ENCODE measurements at places on chromosomes 12 and 14.

GRCh38 chr14:104924421-104925213 is at the start of gene PLD4:
PLD4 (plus strand) TSS chr14:104924879; CDS start chr14:104927141, 2,262 bp downstream.
- no peak for DNase-seq

GRCh38 chr12:49336645-49337584 is at the start of gene C1QL4:
C1QL4 (minus strand) TSS chr12:49337188; CDS start chr12:49336477, 711 bp downstream.
- peak; percentile 73 for DNase-seq

DNA sequence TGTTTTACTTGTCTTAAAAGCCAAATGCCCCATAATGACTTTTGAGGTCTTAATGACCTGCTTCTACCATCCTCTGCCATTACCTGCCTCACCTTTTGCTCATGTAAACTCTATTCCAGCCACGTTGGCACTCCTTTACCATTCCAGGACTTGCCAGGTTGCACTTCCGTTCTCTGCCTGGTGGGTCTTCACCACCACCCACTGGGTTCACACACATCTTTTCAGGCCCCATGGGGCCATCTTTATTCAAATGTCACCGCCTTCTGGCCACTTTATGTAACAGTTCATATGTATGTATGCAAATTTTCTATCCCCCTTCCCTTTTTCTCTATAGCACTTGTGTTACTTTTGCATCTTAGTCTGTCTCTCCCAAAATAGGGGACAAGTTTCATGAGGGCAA is 57.7 kb downstream of the ATP2A2 start:
- DNase-seq: no peak

GRCh38 chr12:27333403-27334009 is 870 bp downstream of the BMAL2 start:
- no peak for DNase-seq

GRCh38 chr12:85385406-85385805 is 105.4 kb downstream of the ALX1 start:
- DNase-seq: no peak

- DNase-seq: no peak
Measured at GRCh38 chr12:95857799-95858198, 953 bp upstream of the SNRPF start.

DNA sequence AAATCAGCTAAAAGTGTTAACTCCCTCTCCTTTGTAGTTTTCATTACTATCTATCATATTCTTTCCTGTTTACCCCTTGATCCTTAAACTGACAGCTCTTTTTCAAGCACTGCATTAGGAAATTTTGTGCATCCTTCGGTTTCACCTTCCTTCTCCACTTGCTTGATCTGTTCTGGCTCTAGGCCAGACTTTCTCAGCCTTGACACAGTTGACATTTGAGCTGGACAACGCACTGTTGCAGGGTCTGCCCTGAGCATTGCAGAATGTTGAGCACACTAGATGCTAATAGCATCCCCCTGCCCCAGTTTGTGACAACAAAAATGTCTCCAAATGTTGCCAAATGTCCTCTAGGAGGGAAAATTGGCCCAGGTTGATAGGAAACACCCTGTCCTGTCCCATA is 75.4 kb upstream of the KCNJ8 start:
- DNase-seq: no peak

GRCh38 chr14:71214241-71214640 is 307.0 kb downstream of the PCNX1 start:
- no peak for DNase-seq

- DNase-seq: peak; percentile 29
Measured at GRCh38 chr14:23071921-23072539, 14.7 kb upstream of the CDH24 start.

DNA sequence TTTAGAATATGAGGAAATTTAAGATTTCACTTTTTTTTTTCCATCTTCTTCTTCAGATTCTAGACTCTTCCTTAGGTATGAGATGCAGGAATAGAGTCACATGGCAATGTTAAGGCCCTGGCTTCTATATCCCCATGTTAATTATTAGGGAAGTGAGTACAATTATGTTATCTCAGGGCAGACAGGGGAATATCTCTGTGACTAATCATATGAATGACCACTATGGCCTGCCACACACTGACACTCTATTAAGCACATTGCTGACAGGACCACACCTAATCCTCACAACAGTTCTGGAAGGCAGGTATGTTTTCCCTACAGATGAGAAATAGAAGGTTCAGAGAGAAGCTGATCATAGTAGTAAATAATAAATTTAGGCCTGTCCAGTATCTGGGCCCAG is 69.4 kb upstream of the PTPRQ start:
- DNase-seq: no peak

GRCh38 chr12:92562063-92562734 is 140.6 kb upstream of the PLEKHG7 start:
- no peak for DNase-seq

DNA sequence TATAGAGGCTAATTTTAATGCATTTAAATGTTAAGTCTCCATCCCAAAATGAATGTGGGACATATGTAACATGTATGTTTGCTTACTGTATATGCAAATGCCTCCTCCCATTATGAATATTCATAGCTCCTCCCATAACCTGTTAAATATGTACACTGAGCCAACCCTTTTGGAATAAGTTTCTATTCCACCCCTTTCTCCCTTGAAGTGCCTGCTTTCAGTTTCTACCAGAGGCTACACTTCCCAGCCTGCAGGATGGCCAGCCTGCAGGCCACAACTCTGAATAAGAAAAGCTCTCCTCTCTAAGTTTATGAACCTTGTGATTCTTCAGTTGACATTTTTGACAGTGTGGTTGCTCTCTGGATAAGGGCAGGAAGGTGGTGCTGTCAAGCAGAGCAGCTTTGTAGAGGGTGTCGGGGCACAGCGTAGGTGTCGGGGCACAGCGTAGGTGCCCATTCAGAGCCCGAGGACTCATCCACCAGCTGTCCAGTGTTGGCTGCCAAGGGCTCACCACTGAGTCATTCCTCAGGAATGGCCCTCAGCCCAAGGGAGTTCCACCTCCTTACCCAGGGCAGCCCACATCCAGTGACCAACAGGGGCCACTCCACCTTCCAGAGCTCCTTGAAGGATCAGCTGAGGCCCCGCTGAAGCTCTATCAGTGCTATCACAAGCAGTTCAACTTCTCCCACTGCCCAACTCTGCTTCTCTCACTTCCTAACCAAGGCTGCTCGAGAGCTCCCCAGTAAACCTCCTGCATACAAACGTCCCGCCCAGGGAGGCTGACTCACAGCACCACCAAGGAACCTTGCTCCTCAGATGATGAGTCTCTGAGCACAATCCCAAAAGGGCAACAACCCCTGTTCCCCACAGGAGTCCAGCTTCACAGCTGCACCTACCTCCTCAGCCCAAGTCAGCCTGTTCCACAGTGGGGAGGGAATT is 31.4 kb downstream of the VWF start:
- DNase-seq: peak; percentile 95

DNA sequence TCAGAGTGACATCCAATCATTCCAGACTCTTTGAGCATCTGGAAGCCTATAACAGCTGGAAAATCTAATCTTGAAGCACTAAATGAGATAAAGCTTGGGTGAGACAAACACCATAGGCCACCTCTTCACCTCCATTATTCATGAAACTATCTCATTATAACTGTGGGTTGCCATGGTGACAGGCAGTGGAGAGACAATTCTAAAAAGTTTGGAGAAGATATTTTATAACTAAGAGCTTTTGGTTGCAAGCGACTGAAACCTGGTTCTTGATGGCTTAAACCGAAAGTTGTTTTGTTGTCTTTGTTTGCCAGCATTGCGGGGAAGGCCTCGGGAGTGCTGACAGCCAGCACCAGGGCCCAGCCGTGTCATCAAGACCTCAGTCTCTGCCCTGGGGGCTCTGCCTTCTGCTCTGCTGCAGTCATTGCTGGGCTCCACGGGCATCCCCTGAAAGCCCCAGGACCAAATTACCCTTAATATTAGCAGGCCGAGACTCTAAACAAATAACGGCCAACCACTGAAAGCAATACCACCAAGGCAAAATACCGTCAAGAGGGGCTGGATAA is 353.6 kb upstream of the SFSWAP start:
- no peak for DNase-seq

GRCh38 chr14:64584190-64584589 is 34.4 kb downstream of the PPP1R36 start:
- DNase-seq: no peak

DNA sequence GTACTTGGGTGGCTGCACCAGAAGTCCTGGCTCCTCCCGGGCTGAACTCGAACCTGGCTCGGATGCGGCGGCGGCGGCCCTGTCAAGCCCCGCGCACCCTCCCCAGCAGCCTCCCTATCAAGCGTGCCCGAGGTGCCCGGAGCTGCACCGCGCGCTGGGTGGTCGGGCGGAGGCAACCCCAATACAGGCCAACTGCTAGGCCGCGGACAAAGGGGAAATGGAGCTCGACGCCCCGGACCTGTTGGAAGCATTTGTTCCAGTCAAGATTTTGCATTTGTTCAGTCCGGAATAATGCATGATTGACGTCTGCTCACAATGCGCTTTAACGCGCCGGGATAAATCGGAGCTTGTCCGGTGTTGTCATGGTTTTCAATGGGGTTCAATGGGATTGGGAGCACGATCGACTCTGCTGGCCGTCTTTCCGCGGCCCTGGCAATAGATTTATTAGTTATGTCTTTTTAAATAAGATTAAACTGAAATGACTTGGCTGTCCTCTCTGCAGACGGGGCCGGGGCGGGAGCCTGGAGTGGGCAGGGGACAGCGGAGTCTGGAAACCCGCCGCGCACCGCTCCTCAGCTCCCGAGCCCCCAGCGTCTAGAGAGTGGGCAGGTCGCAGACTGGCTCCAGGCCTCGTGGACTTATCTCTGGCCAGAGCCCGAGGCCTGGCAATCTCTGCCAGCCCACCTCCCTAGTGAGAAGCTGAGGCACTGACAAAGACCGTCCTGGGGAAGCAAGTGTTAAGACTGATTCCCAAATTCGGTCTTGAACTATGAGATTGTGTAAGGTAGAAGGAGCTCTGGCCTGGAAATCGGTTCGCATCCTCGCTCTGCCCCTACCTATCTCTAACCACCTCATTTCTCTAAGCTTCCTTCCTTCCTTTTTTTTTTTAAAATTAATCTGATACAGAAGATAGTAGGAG is 1.7 kb upstream of the NKX2-8 start:
- DNase-seq: no peak

DNA sequence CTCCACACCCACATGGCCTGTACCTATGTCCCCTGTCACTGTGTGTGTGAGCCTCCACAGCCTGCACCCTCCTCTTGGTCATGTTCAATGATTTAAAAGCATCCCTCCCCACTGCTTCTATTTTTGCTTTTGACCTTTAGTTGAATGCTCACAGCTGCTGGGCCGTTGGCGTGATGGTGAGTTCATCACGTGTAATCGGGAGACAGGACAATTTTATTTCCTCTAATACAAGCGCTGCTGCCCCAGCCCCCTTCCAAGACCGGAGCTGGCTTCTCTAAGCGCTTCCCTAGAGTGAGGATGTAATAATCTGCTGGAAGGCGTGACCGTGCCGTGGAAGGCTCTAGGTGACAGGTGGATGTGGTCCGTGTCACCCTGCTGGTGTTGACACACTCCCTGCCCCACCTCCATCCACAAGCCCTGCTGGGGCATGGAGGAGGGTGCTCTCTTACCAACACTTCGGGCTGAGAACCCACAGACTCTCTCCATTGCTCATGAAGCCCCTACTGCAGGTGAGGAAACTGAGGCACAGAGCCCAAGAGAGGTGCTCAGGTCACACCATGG is 25.4 kb downstream of the CCDC85C start:
- no peak for DNase-seq

DNA sequence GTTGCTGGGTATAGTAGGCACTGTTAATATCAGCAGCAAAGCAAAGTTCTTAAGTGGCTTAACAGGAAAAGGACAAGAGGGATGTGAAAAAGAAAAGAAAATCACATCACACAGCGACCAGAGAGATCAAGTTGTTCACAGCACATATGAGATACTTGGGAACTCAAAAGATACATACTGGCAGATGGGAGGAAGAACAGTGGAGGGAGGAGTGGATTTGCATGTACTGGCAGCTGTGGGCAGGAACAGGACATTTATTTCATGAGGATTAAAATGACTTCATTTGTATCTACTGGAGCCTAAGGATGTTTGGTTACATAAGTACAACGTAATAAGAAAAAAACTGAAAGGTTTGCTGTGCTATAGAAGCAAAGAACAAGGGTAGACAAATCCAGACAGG is 136.5 kb upstream of the IFNG-AS1 start:
- no peak for DNase-seq

DNA sequence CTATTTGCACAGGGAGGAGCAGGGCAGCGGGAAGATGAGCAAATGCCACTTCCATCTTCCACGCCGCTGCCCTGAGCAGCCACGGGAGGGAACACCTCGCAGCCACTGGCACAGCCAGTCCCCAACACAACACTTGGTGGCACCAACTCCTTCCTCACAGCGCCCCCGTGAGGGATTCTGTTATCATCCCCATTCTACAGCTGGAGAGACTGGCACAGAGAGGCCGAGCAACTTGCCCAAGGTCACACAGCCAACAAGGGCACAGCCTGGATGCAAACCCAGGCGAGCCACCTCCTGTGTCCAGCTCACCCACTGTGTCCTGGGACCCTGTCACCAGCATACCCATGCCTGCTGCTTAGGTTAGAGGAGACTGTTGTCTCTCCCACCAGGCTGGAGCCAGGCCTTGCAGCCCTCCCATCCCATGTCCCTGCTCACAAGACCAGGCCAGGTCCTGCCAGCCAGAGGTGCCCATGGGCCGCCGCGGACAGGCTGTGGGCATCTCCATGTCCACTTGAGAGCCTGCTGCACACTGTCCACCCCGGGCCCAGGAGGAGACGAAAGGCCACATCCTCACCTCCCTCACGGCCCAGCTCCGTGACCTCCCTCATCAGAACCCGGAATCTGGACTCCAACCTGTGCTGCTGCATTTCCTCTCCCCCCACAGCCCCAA is 57.0 kb downstream of the NCOR2 start:
- DNase-seq: no peak

DNA sequence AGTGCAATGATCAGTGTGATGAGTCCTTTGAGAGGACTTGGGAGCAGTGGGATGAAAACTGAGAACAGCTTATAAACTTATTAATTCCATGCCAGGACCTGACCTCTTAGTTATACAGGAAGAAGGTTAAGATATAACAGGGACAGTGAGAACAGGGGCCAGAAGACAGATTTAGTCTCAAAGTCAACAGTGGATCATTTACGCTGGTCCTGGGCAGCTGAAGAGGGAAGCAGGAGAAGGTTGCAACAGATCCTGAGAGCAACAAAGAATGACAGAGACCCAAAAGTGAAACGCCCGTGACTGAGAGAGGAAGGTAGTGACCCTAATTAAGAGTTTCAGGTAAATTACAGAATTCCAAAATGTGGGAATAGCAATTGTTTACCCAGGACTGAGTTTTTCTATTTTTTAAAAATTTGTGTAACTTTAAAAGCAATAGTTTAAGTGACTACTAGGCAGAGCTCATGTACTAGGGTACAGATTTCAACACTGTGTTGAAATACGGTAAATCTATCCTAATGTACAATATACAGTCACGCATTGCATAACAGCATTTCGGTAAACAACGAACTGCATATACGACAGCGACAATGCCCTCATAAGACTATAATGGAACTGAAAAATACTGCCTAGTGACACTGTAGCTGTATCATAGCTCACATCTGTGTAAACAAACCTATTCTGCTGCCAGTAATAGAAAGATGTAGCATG is 77.7 kb upstream of the GNPNAT1 start:
- DNase-seq: no peak
